GM04504 (cell line): ENCODE measurements at places on chromosomes 7 and 10.

DNA sequence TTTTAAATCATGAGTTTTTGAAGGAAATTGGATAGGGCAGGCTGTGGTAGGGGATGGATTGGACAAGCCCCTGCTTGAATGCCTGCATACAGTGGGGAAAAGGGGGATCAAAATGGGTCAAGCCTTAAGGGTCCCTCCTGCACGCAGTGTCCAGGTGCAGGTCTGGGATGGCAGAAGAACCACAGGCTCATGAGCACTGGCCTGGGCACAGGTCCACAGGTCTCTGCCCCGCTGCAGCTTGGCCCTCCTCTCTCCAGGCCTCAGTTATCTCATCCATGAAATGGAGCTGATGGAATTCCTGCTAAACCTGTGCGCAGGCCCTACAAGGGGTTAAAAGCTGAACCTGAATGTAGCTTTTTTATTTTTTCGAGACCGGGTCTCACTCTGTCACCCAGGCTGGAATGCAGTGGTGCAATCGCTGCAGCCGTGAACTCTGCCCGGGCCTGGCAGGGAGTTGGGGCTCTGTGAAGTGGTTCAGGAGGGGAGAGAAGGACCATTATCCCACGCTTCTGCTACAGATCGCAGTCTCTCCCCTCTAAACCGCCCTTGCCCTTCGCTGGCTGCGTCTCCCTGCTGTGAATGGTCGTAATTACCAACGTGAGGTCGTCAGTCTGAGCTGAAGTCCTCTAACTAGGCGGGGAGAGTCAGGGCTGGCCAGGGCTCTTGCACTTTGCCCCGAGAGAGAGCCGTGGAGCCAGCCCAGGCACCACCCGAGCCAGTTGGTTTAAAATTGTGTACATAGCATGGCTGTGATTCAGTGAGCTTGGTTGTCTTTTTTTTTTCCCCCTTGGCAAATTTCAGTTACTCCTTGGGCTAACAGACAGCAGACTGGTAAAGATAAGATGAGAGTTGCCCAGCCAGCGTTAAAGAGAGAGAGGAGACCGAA, 77.5 kb upstream of the GTF2I start:
- no peak for DNase-seq

GRCh38 chr7:158325530-158326381, 261.9 kb downstream of the PTPRN2 start:
- no peak for DNase-seq

- DNase-seq, result peak; percentile 29
Observed at GRCh38 chr10:63343476-63343875, 122.3 kb downstream of the JMJD1C start.

- DNase-seq, result no peak
Observed at GRCh38 chr7:80601999-80602398, 36.4 kb upstream of the CD36 start.

DNA sequence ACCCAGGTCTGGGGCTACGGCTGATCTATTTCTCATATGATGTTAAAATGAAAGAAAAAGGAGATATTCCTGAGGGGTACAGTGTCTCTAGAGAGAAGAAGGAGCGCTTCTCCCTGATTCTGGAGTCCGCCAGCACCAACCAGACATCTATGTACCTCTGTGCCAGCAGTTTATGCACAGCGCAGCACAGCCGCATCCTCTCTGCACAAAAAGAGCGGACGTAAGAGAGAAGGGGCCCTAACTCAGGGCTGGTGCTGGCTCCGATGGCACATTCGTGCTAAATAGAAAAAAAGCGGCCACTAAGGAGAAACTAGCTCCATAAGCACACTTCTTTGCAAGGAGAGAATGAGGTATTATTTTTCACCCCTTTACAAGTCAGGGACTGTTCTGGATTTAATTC, 28.3 kb upstream of the PRSS1 start:
- no peak for DNase-seq
